Epithelial cell of proximal tubule (primary cell): ENCODE measurements at places on chromosomes 3 and 15. TPM values are rescaled to one million over a fixed set of nuclear protein-coding genes. Genes with fewer than 3 reads are reported as not detected.

- no peak for DNase-seq
These were observed 32.2 kb upstream of the TMEM158 start for GRCh38 chr3:45258317-45258716.

DNA sequence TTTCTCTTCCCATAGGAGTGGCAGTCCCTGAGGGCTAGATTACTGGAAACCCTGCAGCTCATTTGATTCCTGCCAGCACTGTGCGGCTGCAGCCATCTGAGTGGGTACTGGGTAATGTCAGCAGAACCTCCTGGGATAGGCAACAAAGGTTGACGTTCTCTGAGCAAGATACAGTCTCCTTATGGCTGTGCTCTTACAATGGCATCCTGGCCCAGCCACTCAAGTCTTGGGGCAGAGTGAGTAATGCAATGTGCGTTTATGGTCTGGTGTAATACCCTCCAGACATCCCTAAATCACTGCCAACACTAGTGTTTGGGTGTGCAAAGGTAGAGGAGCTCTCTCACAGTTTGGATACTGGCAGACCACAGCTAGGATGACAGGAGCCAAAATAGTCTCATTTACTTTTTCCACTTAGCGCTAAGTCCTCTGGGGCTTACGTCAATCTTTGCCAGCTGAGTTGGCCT is 775.8 kb downstream of the ZNF385D start:
- no peak for DNase-seq

DNA sequence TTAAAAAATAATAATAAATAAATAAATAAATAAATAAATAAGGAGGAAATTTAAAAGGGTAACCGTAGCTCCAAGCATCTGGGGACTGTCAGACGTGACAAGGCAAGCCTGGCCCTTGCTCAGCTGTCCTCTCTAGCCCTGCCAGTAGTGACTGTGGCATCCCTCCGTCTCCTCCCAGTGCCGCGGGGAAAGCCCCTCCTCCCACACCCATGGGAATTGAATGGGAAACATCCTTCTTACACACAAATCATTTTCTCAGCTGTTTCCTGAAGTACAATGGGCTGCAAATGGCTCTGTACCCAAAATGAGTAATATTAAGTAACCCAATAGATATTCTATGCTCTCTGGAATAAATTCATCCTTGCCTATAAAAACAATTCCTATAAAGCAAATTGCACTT is 101.6 kb upstream of the RAD18 start:
- no peak for DNase-seq

DNA sequence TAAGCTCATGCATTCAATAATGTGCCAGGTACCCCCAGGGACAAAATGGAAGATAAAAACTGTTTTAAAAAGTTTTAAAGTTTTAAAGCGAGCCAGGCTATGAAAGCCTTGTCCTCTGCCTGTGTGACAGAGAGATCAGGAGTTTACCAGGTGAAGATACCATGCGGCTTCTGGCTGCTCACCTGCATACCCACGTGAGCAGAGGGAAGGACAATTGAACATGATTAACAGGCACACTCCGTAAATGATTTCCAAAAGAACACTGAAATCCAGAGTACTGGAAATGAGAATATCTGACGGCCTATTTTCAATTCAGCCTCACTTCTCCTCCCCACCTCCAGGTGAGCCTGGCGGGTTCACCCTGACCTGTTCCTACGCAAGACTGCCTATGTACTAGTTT is 42.1 kb downstream of the CCDC191 start:
- DNase-seq: no peak

DNA sequence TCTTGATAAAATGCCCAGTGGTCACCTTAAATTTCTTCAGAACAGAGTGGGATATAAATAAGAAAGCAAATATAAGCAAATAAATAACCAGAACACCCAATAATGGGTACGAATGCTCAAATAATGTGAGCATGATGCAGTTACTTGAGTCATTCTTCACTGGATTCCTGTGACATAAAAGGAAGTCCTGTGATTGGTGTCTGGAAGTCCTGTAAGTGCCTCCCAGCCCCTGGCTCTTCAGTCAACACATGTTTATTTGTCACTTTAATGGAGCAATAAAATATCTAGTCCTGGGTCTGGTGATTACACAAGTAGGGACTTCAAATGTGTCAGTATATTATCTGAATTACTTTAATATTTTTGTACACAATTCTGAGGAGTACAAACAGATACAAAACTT is 30.4 kb downstream of the TMEM212 start:
- DNase-seq: no peak

DNA sequence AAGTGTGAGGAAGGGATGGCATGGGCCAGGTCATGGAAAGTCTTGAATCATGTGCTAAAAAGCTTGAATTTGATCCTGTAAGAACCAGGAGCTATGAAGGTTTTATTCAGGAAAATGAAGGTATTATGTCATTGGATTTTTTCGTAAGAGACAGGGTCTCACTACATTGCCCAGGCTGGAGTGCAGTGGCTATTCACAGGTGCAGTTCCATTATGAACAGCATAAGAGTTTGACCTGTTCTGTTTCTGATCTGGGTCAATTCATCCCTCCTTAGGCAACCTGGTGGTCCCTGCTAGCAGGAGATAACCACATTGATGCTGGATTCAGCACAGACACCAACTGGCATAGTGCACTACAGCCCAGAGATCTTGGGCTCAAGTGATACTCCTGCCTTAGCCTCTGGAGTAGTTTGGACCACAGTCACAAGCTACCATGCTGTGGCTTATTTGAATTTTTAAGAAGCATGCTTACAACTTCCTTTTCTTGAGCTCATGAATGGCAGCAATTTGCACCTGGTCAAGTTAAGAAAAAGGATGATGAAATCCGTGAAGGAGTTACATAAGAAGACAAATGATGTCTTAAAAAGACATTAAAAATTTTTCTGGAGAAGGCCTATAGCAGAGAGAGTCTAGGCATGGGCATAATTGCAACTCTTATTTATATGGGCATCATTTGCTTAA is 79.1 kb downstream of the CADPS start:
- no peak for DNase-seq

DNA sequence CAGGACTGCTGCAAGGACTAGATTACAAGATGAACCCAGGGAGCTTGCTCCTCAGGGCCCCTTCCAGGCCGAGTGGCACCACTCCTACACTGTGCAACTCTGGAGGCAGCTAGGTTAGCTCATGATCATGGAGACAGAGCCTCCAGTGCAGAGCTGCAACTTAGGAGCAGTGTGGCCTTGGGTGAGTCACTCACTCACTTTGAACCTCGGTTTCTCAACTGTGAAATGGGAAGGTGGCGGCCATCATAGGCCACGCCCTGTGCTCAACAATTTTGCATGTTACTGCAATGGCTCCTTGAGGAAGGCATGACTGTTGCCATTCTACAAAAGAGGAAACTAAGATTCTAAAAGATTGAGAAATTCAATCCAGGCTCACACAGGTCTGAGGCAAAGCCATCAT is 11.2 kb upstream of the CXCR6 start:
- no peak for DNase-seq

DNA sequence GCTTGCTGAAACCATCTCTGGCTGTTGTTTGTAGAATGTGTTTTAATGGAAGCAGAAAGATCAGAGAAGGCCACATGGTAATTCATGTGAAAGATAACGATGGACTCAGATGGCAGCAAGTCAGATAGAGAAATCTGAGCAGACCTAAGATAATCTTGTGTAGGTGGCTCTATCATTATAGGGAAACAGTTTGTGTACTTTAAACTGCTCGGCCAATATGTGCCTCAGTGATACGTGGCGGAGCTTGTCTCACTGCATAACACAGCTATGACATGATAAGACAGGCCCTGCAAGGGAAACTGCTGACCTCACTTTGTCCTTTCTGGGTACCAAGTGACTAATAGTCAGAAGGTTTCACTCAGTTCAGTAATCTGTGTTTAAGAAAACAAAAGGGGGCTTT is 51.0 kb downstream of the MME start:
- DNase-seq: peak; percentile 45

GRCh38 chr15:88650556-88650955 is 11.7 kb downstream of the ISG20 start:
- DNase-seq: no peak

DNA sequence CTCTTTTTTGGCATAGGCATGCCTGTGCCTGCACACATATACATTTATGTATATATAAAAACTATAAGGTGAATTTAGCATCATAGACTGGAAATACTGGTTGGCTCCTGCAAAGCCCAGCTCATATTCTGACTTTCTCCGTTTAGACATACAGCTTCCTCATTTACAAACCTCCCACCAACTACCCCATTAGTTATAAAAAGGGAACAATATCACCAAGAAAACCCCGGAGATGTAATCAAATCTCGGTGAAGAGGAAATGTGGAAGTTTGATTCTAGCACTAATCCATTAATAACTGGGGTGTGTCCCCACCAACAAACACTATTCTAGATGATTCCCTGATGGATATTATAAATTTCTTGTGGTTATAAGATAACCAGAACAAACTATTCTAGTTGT is 517.7 kb upstream of the TBL1XR1 start:
- DNase-seq: no peak

GRCh38 chr15:34721802-34722438 is 32.9 kb downstream of the GJD2 start:
- DNase-seq: no peak

DNA sequence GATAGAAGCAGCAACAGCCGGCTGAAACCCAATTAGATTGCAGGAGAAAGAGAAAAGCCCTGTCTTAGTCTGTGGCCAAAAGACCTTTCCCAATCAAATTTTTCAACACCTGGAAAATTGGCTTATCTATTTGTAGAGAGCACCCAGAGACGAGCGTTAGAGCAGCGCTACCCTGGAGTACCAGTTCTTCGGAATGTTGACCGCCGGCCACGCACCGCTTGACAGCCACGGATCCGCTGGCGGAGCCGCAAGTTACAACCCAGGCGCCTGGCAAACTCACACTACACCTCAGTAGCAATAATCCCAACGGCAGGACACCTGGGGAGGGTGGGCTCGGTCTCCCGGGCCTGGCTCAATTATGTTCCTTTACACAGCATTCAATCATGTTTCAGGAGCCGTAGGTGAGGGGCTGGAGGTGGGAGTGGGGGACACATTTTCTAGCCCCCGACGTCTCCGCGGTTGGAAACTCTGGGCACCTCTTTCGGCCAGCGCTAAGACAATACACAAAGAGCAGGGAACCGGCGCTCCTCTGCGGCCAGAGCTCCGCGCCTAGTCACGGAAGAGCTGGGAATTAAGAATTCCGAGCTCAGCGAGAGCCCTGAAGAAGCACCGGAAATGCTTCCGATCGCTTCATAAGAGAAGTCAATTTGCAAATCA is 1.2 kb downstream of the MB21D2 start:
- DNase-seq: no peak

GRCh38 chr3:139564294-139564861 is 24.8 kb upstream of the RBP1 start:
- no peak for DNase-seq

DNA sequence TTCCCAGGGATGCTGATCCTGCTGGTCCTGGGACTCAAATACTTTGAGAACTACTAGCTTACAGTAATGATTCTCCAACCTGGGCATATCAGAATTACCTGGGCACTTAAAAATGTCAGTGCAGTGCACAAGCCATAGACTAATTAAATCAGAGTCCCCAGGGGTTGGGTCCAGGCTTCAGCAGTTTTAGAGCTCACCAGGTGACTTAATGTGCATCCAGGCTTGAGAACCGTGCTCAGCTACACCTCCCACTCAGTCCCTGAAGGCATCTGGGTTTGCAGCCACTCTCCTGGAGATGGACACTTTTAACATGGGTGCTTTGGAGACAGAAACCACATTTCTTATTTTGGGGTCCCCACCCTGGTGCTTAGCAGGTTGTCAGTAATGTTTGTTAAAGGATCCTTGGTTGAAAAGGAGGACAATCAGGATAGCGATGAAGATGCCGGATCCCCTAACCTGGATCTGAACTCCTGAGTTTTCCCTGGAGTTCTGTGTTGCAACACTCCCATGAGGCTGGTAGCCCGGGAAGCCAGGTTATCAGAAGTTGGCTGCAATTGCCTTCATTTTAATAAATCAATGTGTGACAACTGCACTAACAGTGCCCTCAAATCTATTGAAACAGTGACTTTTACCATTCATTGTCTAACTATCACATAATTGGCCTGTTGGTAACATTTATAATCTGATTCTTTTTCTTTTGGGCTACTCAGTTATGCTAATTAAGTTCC is 48.1 kb downstream of the BFSP2 start:
- DNase-seq: no peak

- DNase-seq: no peak
These were observed 85.4 kb downstream of the TIGIT start for GRCh38 chr3:114379266-114379665.

- no peak for DNase-seq
These were observed 56.5 kb downstream of the RPLP1 start for GRCh38 chr15:69509131-69509530.

GRCh38 chr3:135576751-135577150 is 388.8 kb upstream of the PPP2R3A start:
- no peak for DNase-seq

- no peak for DNase-seq
These were observed 48.8 kb upstream of the ANKRD28 start for GRCh38 chr3:15846606-15847005.

DNA sequence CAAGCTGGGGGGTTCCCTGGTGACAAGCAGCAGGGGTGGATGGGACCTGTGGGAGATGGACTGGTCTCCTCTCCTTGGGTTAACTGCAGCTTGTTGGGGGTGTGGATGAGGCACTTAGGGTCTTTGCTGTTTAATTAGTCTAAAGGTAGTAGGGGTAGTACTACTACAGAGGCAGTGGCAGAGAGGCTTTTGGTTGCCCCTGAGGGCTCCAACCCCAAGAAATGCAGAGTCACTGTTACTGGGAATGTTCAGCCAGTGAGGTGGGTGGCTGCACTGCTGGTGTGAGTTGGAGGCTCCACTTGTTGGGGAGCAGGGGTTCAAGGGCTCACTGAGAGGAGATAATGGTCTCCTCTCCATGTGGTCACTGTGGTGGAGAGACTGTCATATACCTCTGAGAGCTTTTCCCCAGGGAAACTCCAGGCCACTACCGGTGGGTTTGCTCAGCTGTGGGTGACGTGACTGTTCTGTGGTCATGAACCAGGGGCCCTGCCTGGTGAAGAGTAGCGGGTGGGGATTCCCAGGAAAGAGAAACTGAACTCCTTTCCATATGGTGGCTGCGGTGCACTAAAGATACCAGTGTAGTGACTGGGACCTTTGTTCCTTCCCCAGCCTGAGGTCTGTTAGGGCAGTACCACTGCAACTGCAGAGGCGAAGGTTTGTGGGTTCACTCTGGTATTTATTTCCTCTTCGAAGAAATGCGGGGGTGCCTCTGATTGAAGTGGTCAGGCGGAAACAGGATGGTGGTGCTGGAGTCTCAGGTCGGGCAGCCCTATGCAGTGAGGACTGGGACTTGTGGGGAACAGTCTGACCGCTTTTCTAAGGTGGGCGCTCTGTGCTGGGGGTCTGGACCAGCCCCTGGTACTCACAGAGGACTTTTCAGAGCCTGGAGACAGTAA is 68.9 kb upstream of the TNFSF10 start:
- no peak for DNase-seq

The GOLGA6B gene
- 0.35 TPM in 1 of 2 replicates, not detected in the other for total RNA-seq

The ABTB1 gene
- 8.0 and 14.9 TPM in 2 replicates for total RNA-seq

The SERINC4 gene
- not detected in 2 replicates for total RNA-seq

The CX3CR1 gene
- not detected in 2 replicates for total RNA-seq

The WDR93 gene
- not detected in 2 replicates for total RNA-seq

The AP2M1 gene
- total RNA-seq: 274 and 363 TPM in 2 replicates
